ELR (cell line): ENCODE measurements at places on chromosomes 4 and X.

DNA sequence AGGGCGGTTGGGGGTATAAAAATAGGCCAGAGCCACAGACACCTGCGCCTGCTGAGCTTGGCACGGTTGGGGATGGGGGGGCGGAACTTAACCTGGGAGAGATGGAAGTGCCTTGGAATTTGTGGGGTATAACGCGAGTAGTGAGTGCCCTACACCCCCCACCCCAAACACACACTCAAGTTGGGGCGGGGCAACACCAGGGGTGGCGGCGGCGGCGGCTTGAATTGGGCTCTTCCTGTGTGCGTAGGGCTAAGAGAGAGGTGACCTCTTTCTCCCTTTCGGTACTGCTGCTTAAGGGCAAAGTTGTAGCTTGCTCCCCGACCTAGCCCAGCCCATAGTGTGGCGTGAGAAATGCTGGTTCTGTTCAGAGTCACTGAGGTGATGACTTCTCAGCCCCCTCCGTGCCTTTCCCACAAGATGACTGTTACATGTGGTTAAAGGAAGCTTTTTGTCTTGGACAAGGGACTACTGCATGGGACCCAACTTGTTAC, 839 bp downstream of the STK26 start:
- peak; percentile 43 for DNase-seq

DNA sequence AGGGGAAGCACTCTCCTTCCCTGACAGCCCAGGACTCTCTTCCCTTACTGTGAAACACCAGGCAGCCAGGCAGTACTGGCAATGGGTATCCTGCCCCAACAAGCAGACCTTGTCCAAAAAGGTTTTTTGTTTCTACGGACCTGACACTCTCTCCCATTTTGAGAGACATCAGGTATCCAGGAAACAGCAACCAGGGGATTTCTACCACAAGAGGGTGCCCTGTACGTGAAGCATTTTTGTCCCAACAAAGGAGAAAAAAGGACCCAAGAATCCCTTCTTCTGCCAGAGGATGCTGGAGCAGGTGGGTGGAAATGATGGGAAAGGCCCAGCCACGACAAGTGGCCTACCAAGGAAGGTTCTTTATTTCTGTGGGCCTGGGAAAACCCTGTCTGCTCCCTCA, 65.7 kb upstream of the FGF13 start:
- no peak for DNase-seq

DNA sequence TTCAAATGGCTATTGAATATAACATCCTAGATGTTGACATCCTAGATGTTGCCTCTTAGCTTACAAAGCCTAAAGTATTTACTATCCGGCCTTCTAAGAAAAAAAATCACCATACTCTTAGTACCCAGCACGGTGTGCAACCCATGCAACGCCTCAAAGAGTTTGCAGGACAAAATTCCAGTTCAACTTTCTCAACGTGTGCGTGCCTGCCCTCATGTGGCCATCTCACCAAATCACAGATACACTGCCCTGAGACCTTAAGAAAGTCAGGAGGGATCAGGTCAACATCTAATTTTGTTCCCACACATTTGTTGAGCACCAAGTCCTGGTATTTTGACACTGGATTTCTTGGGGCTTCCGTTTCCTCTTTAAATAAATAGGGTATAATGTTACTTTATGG, 68.3 kb downstream of the CRMP1 start:
- DNase-seq = peak; percentile 62

DNA sequence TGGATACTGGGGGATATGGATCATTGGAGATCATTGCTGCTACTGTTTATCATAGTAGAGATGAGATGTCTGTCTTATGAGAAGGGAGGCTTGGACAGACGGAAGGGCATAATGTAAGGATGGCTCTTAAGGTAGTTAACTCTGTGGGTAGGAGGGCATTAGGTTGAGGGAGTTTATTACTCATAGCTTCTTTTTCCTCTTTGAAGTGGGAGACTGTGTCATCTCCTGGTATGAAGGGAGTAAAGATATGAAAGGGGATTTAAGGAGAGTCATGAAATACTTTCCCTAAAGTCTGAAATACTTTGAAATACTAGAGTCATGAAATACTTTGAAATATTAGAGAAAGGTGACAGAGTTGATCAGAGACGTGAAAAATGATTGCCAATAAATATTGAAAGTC, 255.5 kb upstream of the PITX2 start:
- peak; percentile 6 for DNase-seq

DNA sequence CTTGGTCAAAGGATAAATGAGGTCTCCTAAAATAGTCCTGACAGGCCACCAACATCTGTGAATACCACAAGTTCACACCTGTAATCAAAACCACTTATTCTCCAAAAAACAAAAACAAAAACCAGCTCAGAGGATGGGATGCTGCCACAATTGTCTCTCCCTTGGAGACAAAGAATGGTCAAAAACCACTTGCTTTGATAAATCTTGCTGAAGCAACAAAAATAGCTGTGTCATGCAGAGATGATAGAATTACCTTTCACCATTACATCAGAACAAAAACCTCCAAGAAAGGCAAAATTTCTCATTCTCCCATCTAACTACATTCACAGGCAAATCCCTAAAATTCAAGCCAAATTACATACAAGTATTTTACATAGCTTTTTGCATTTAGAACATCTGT, 180.4 kb downstream of the MAML3 start:
- no peak for DNase-seq

DNA sequence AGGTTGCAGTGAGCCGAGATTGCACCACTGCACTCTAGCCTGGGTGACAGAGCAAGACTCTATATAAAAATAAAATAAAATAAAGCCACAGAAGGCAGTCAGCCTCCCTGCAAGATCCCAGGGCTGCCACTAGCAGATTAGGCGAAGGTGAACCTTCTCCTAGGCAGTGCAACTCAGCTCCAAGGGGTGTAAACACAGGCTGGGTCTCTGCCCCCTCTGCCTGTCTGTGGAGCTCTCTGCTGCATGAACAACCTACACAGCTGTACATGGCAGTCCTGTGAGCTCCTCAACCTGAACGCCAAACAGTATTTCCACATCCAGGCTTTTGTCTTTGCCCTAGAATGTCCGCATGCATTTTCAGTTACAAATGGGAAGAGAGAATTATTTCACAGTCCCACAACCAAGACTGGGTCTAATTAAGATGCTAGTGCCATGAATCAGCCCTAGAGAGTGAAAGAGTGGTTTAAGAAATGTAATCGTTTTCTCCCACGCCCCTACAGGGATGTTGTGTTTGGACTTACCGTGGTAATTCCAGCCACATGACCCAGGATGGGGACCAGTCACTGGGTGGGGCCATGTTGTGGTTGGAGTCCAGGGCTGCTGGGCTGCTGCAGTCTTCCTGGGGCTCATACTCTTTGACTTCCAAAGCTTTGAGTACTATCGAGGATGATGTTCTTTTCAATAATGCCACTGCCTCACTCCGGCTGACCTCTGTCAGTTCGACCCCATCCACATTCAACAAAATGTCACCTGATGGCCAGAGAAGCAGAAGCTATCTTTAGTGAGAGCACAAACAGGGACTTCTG, 99.0 kb downstream of the FIP1L1 start:
- DNase-seq = peak; percentile 90

DNA sequence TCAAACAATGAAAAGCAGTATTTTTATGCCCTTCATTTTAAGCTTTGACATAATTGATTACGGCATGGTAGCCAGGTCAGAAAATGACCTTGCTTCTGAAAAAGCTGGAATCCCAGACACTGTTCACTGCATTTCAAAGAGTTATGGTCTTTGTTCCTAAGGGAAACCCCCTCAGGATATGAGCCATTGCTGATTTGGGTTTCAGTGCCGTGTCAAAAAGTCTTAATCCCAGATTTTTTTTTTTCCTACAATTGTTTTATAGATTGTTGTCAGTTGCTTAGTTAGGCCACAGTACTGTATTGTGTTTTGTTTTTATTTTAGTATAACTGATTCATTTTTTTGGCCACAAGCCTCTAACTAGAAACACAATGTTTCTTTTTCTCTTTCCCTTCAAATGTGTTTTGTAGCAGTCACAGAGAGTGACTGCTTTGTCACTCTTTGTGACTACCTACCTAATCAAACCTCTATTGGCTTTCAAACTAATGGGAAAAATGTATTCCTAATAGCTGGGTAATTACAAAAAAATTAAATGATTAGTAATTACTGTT, 10.3 kb downstream of the WDR44 start:
- DNase-seq = no peak

DNA sequence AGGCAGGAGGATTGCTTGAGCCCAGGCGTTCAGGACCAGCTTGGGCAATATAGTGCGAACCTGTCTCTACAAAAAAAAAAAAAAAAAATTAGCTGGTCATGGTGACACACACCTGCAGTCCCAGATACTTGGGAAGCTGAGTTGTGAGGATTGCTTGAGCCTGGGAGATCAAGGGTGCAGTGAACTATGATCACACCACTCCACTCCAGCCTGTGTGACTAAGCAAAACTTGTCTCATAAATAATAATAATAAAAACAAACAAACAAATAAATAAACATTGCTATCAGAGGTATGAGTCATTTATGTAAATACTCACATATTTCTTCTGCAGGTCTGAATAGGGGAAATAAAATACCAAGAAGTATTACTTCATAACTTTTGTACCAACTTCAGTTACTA, 1372.7 kb upstream of the AGA start:
- no peak for DNase-seq

DNA sequence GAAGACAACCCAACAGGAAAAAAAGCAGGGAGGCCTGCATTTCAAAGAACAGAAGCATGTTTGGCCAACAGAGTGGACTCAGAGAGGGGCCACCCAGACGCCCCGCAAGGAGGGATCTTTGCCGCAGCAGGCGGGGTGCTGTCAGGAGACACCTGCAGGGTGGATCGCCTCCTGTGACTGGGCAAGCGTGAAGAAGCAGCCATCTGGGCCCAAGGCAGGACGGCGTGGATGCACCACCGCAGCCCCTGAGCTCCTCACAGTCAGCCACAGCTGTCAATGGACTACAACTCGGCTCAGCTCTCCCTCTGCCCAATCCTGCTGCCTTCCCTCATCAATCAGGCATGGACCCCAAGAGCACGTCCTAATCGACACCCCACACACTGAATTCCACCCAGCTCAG, 32.0 kb upstream of the MAN2B2 start:
- DNase-seq = no peak

DNA sequence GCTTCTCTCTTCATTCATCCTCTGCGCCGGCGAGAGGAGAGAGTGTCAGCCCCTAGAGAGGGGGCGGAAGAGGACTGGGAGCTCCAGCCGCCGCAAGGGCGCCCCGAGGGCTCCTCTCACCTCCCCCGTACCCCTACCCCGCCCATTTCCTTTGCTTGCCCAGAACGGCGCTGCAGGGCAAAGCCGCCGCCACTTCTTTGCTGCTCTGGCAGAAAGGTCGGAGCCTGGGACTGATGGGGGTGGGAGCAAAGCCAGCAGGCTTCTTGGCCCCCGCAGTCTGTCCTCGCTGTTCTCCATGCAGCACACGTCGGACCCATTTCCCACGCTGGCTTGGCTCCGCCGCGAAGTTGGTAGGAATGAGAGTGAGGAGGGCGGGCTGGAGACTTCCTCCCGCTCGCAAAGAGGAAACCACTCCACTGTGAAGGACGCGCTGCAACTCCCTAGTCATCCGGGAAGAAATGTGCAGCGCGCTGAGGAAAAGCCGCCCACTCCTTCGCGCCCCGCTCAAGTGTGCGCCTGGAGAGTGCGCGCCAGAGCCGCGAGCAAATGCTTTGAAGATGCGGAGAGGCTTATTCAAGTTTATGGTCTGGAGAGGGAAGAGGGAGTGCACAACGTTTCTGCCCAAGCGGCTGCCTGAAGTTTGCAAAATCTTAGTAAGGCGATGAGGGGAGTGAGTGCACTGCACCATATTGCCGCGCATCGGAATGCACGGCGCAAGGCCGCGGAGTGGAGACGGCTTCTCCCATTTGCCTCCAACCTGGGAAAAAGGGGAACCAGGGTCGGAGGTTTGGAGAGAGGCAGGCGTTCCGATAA, 2.8 kb upstream of the PCDH7 start:
- peak; percentile 86 for DNase-seq

- DNase-seq = peak; percentile 4
Observed at GRCh38 chr4:187289371-187289770, 565.7 kb upstream of the FAT1 start.

GRCh38 chr4:1210241-1210841, 38.0 kb upstream of the SPON2 start:
- no peak for DNase-seq

DNA sequence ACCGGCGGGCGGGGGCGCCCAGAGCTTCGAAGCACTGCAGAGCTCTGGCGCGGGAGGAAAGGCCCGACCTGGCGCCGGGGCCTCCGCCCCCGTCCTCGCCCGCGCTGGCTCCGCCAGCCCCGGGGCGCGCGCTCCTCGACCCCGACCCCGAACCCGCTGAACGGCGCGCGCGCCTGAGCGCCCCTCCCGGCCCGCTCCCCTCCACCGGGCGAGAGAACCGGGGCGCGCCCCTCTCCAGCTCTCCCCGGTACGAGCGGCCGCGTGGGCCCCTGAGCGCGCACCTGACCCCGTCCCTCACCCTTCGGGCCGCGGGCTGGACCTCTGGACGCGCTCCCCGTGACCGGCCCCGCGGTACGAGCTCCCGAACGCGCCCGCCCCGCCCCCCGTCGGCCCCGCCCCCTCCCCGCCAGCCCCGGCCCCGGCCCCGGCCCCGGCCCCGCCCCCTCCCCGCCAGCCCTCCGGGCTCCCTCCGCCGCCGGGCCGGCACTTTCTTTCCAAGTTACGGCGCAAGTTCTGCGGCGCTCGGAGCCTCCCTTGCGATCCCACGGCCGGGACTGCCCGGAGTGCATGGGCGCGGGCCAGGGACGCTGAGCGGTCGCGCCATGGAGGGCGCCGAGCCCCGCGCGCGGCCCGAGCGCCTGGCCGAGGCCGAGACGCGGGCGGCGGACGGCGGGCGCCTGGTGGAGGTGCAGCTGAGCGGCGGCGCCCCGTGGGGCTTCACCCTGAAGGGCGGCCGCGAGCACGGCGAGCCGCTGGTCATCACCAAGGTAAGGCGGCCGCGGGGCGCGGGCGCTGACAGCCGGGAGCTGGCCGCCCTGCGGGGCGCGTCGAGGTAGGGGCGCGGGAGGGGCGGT, at the start of gene SHROOM2:
SHROOM2 (plus strand) TSS at position 486 of the 854 bp plus-strand sequence; CDS start at position 603, 117 bp downstream.
- DNase-seq = peak; percentile 11

GRCh38 chrX:99522450-99522849, 887.6 kb downstream of the PCDH19 start:
- no peak for DNase-seq

- no peak for DNase-seq
Observed at GRCh38 chrX:110584083-110584482, 211.5 kb downstream of the CHRDL1 start.

GRCh38 chr4:114400531-114400930, 198.1 kb upstream of the UGT8 start:
- peak; percentile 42 for DNase-seq

- DNase-seq = peak; percentile 85
Observed at GRCh38 chr4:52028970-52029369, 8.8 kb upstream of the LRRC66 start.

DNA sequence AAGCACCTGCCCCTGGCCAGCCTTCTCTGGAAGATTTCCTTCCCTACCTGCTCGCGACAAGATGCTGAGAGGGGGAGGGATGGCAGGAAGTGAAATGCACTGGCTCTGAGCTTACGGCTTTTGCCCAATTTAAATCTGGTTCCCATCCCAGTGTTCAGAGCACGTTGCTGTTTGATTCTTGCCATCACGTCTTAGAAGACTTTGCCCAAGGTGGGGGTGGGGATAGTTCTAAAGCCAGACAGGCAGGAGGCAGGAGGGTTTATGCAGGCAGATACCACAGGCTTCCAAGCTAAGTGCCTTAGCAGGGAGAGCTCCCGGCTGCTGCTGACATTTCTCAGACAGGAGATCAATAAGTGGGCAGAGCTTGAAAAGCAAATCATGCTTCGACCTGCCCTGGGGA, 393.9 kb downstream of the MID1IP1 start:
- DNase-seq = no peak
